ENCODE measurements at places on chromosomes 16 and 17.

DNA sequence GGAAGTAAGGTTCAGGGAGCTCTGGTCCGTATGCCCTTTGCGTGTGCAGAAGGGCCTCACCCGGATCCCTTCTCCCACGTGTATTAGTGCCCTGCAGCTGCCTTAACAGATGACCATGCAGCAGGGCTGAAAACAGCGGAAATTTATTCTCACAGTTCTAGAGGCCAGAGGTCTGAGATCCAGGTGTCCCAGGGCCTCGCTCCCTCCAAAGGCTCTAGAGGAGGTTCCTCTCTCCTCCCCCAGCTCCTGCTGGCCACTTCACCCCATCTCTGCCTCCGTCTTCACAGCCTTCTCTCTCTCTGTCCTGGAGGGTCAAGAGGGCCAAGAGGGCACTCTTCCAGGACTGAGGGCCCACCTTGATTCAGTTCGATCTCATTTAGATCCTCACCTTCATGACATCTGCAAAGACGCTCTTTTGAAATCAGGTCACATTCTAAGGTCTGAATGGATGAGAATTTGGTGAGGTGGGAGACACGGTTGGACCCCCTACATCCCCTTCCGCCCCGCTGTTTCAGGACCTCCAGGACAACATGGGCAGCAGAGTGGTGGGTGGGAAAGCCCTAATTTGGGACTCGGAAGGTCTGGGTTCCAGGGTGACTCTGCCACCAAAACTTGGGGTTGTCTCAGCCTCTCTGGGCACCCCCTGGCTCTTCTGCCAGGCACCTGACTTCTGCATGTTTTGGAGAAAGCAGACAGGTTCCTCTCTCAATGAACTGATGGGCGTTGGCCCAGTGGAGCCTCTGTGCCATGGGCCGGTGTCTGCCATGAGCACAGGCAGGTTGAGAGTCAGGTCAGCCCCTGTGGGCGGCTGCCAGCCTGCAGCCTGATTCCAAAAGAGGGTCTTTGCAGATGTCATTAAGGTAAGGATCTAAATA lies 361.2 kb downstream of the SEC14L1 start:
- no peak for DNase-seq

GRCh38 chr17:17505610-17506171 lies 9.5 kb upstream of the RASD1 start:
- no peak for DNase-seq

- DNase-seq, result no peak
Measured at GRCh38 chr17:1181753-1182137, 2.0 kb upstream of the ABR start.

DNA sequence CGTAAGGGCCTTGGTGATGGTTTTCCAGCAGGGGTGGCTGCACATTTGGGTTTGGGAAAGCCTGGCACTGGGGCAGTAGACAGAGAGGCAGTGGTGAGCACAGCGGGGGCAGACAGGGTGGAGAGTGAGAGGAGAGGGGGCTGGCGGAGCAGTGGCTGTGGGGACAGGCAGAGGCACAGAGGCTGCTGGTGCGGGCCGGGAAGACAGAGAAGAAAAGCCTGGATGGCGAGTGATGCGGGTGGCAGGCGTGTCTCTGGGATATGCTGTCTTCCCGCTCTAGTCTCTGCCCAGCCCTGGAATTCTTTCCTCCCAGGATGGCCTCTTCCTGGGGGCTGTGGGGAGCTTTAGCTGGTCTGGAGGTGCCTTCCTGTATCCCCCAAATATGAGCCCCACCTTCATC lies 16.9 kb downstream of the ITGAD start:
- no peak for DNase-seq

GRCh38 chr16:85401917-85402766 lies 211.0 kb upstream of the GSE1 start:
- DNase-seq, result no peak

- DNase-seq, result no peak
Measured at GRCh38 chr17:79034931-79035485, 11.0 kb downstream of the C1QTNF1 start.

DNA sequence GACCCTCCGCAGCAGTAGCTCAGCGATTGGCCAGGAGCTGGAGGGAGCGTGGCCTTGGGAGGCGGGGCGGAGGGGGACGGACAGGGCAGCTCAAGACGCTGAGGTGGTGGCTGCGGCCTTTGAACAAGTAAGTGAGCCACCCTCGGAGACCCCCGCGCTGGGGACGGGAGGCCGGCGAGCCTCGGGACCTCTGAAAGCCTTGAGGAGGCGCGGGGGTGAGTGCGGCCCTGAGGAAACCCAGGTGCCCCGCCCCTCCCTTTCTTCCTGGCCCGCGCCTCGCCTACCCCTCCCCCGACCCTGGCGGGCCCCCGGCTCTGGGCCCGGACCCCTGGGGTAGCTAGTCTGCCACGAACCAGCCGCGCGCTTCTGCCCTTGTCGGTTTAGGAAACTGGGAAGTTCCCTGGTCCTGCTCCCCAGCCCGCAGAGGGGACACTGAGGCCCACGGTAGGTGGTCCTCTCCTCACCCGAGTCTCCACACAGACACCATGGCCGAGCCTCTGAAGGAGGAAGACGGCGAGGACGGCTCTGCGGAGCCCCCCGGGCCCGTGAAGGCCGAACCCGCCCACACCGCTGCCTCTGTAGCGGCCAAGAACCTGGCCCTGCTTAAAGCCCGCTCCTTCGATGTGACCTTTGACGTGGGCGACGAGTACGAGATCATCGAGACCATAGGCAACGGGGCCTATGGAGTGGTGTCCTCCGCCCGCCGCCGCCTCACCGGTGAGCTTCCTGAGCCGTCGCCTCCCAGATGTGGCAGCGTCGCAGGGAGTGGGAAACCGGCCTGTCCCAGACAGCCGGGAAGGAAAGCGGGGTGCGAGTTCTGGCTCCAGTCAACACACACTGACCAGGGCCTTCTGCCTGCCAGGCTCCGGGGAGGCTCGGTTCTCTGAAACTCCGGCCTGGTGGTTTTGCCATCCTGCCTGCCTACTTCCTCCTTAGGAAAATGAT lies at the start of gene MAPK7:
Gene MAPK7, plus strand, starts transcription at position 83 of the 945 bp plus-strand sequence. Its CDS starts 403 bp downstream, at position 486.
- DNase-seq, result no peak

GRCh38 chr17:2705888-2706795 lies 5.4 kb downstream of the CLUH start:
- DNase-seq, result no peak

- no peak for DNase-seq
Measured at GRCh38 chr16:69568676-69569075, 2.9 kb downstream of the NFAT5 start.

- DNase-seq, result no peak
Measured at GRCh38 chr17:45895969-45896785, 1.8 kb downstream of the MAPT start.

DNA sequence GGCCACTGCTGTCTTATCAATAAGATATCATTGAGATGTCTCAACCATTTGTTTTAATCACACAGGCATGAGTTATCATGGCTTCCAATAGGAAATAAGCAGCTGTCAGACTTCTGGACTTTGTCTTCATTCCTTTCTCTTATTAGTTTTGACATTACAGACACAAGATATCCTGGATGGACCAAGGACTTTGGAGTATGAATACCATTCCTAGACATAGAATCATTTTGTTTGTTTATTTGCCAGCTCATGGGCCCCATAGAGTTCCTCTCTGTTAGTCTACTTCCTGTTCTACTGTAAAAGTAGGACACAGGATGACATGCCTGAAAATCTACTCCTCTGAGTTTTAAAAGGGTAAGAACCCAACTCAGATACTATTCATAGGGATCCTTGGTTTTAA lies 77.7 kb upstream of the KCNJ16 start:
- no peak for DNase-seq

Measured in HT-29 (cell line).